ENCODE measurements at places on chromosomes 1 and 21. TPM values are rescaled to one million over a fixed set of nuclear protein-coding genes. Genes with fewer than 3 reads are reported as not detected.

IL22RA1 gene
- total RNA-seq: not detected

SFT2D2 gene
- 56.5 TPM for total RNA-seq

PRDM16 gene
- not detected for total RNA-seq

RNU1-3 gene
- total RNA-seq: 1,539 TPM

OR2G6 gene
- not detected for total RNA-seq

THRAP3 gene
- total RNA-seq: 116 TPM

PTTG1IP gene
- 326 TPM for total RNA-seq

ATAD3B gene
- total RNA-seq: 42.2 TPM

FCGR1A gene
- not detected for total RNA-seq

NES gene
- not detected for total RNA-seq

SYDE2 gene
- 4.3 TPM for total RNA-seq

DNA sequence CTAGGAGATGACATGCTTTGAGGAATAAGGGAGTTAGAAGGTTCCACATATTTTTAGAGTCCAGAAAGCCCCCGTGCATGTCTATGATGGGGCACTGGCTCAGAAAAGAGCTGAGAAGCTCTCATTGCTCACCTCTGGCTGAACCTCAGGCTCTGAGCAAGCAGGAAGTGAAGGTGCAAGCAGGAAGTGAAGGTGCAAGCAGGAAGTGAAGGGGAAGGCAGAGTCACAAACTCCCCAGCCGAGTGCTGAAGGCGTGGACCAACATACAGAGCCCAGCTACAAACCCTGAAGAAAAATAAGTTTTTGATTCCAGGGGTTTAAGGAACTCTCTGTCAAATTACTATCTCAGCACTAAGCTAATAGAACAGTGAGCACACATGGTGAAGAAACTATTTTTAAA is 7.0 kb downstream of the KRTAP10-8 start:
- DNase-seq: no peak

DNA sequence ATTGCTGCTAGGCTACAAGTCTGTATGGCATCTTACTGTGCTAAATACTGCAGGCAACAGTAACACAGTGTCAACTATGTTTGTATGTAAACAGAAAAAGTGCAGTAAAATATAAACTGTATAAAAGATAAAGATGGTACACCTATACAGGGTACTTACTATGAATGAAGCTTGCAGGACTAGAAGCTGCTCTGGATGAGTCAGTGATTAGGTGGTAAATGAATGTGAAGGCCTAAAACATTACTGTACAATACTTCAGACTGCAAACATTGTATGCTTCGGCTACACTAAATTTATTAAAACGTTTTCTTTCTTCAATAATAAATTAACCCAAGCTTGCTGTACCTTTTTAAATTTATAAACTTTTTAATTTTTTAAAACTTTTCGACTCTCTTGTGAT is 97.1 kb downstream of the HLX start:
- no peak for DNase-seq

DNA sequence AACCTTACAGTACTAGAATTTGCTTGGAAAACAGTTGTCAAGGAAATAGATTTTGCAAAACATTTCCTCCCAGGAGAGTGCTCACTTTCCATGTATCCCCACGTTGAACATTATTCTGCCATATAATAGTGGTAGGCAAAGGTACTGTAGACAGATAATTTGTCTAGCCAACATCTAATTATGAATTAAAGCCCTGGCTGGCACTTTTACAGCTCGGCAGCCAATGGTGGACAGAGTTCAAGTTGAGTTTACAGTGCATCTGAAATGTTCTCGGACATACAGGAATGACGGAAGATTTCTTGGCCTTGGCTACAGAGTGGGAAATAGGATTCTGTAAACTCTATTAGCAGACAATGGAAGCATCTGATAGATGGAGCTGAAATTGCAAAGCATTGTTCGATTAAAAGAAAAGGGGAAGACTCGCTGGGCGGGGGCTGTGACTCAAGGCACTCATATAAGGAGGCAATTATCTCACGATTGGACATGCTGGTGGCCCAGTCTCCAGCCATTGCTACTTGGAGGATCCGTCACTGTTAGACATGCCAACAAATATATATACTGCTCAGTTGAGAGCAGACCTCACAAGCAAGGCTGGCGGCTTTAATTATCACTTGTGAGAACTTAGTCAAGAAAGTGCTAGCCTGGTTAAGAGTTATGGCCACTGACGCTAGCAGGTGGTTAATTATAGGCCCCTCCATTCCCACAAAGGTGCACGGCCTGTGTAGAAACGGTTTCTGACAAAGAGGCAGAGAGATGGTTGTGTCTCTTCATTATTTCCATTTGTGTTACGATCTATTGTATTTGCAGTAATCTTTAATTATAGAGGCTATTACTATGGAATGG is 48.0 kb downstream of the MAN1C1 start:
- DNase-seq: no peak

DNA sequence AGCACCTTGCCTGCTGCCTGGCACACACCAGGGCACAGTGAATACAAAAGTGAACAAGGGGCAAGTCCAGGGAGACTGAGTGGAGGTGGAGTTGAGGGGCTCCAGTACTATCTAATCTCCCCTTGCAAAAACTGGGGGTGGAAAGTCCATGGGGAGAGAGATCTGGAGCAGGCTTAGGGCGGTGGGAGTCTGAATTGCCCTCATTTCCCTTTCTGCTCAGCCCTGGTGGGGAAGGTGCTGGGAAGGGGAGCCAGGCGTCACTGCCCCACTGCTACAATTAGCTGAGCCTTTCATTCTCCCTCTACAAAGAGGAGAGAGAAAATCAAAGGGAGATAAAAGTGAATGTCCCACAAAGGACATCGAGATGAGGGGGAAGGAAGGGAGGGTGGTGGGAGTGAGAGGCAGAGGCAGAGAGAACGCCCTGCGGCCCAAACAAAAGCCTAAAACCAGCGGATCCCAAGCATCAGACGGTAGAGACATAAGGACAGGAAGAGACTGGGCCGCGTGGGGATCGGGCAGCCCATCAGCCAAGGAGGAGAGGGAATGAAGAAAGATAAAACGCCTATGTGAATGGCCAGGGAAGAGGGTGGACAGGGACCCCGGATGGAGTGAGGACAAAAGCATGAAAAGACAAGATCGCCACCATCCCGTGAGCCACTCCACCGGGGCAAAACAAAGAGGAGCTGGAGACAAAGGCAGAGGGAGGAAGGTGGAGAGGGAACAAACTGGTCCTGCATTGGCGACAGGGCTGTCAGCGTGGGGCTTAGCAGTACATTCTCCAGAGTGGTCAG is 46.8 kb upstream of the SOX13 start:
- DNase-seq: no peak

DNA sequence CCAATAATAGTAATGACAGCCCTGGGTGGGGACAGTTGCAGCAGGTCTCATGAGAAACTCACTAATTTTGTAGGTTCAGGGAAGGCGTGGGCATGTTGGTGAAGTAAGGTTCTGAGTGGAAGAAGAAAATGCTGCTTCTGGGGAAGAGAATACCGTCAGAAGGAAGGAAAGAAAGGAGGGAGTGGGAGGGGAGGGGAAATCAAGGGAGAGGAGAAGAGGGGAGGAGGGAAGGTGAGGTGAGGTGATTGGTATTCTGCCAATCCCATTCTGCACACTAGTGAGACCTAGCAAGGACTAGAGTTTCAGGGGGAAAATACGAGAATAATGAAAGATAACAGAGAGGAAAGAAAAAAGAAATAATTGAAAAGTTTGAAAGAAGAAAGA is 32.4 kb upstream of the MGST3 start:
- no peak for DNase-seq

DNA sequence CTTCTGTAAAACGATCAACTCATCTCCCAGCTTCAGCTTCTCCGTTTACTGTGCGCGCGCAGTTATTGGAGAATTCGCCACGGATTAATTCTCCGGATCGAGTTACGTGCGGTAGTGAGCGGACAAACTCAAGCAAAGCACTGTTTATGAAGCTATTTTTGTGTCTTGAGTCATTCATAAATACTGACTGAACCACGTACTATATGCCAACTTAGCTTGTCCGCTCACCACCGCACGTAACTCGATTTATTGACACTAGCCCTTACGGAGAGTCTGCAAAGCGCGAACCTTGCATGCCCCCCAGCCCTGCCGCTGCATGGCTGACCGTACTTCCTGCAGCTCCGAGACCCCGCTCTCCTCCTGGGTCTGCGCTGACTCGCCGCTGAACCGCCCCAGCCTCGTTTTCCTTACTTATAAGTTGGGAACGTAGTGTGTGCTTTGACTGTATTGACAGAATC is 773 bp downstream of the CHD1L start:
- DNase-seq: no peak

- peak; percentile 67 for DNase-seq
These were observed 8.9 kb downstream of the TAGLN2 start for GRCh38 chr1:159916242-159917051.

GRCh38 chr1:224300346-224300745 is 29.6 kb downstream of the NVL start:
- peak; percentile 90 for DNase-seq

DNA sequence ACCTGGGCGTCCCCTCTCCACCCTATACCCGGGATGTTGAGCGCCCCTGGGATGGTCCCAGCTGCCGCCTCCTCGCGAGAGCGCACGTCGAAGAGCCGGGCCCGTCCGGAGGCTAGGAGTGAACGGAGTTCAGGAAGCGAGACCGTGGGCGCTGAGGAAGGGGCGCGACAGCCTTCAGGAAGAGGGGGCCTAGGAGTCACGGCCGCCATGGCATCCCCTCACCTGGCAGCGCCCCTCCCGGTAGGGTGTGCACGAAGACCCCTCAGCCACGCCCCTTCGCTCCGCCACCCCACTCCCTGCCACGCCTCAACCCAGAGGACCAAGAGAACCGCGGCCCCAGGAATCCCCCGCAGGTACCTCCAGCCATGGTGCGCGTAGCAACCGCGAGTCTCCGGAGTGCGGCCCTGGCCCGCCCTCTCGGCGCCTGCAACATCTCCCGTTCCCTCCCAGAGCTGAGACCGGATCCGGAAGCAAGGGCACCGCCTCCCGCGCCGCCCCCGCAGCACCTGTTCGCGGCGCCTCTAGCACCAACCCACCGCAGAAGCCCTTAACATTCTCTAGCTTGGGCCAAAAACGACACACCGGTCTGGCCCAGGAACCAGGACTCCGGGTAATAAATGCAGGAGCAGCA is at the start of gene TSTD1:
TSTD1 (minus strand) TSS at position 442 of the 631 bp plus-strand sequence; CDS start at position 367, 75 bp downstream.
- peak; percentile 76 for DNase-seq

- DNase-seq: peak; percentile 11
These were observed 57.6 kb downstream of the OLFML2B start for GRCh38 chr1:161966067-161966466.

DNA sequence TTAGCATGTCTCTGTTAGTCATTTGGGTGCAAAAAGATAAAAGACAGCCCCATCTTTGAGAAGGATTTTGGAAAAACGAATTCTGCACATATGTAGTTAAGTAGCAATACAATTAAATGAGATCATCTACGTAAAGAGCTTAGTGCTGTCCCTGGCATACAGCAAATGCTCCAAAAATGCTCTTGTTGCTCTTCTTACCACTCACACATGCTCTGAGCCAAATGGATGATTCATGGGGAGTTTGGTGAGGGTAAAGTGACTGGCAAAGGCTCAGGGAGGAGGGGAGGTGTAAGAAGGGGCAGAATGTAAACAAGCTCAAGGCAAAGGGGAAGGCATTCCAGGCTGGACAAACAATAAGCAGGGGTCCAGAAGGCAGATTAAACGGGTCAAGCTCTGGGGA is 191.9 kb downstream of the AK5 start:
- peak; percentile 81 for DNase-seq

GRCh38 chr1:29410476-29410875 is 174.2 kb downstream of the PTPRU start:
- no peak for DNase-seq

DNA sequence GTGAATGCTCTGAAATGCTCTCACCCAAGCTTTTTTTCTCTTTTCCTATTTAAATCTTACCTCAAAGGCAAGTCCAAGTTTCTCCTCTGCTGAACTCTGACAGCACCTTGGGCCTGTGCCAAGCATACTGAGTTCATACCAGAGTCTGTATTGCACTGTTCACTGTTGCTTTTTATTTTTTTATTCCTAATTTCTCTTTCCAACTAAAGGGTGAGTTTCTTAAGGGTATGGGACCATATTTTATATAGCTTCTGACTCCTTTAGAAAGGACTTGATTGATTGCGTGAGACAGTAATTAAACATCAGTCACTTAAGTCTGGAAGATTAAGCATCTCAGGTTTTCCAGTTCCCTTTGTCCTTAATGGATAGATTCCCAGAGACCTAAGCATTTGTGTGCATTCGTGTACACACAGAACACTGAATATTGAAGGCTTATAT is 69.9 kb downstream of the CACHD1 start:
- DNase-seq: peak; percentile 37

DNA sequence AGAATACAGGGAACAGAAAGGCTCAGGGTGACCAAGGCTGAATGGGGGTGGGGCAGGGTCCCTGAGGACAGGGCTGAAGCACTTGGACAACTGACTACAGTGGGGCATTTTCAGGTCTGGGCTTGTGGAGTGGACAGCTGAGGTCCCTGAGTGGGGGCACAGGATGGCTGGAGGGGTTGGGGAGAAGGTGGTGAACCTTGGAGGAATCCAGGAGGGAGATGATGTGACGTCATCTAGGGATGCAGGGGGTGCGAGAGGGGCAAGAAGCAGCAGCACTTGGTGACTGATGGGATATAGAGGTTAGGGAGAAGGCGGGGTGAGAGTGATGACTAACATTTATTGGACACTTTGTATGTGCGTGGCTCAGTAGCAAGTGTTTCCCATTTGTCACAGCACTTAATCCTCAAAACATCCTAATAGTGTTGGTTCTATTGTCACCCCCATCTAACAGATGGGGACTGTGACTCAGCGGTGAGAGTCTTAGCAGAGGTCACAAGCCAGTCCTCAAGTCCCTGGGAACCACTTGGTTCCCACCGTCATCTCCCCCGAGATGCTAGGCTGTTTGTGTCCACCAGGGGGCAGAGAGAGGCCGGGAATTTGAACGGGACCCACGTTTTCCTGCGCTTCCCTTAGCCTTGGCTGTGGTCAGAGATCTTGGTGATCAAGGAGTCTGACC is 27.9 kb upstream of the BMP8B start:
- DNase-seq: peak; percentile 72

GRCh38 chr1:22500058-22500457 is 48.4 kb downstream of the ZBTB40 start:
- no peak for DNase-seq

- DNase-seq: peak; percentile 49
These were observed 25.3 kb upstream of the TMCO1 start for GRCh38 chr1:165793951-165794350.

GRCh38 chr1:31981456-31981839 is 32.2 kb upstream of the KHDRBS1 start:
- DNase-seq: no peak

DNA sequence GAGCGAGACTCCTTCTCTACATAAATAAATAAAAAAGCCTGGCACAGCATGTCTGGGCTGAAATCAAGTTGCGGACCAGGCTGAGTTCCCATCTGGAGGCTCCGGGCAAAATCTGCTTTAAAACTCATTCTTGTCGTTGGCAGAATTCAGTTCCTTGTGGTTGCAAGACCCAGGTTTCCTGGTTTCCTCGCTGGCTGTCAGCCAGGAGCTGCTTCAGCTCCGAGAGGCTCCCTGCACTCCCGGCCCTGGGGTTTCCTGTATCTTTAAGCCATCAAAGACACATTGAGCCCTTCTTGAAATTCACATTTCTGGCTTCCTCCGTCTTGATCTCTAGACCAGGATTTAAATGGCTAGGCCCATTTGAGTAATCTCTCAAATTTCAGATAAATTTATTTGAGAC is 20.6 kb upstream of the SCCPDH start:
- no peak for DNase-seq
